ENCODE measurements at places on chromosomes 5 and 9.

- no peak for DNase-seq
Measured at GRCh38 chr5:45334939-45335338, 361.2 kb downstream of the HCN1 start.

DNA sequence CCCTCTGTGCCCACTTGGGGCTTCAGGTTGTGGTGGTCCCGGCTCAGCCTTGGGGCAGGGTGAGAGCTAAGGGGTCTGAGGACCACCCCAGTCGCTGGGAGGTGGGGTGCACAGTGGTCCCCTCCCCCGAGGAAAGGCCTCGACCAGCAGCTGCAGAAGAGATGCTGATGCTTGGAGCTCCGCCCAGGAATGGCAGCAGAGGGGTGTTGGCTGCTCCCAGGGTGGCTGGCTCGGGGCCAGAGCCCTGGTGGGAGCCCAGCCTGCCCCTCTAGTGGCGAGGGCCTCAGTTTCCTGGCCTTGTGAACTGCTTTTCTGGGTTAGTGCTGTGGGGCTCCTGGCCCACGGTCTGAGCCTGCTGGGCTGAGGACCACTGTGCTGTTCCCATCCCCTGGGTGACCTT is 1.2 kb downstream of the DIPK1B start:
- no peak for DNase-seq

- no peak for DNase-seq
Measured at GRCh38 chr5:80206282-80206681, 49.6 kb downstream of the SERINC5 start.

DNA sequence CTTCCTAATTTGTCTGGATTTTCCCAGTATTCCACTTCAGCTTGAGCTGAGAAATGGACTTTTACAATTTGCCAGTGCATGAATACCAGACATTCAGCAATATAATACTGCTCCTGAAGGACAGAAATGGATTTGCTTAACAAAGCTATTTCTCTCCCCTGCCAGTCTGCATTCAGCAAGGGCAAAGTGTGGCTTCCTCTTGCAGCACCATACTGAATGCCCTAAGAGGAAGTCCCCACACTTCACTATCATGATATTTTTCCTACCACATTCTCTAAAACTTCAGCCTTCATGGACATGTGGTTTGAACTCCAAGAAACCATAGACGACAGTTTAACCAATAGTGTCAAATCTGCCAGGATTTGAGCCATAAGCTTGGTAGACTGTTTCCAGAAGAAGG is 19.8 kb upstream of the TLE4 start:
- no peak for DNase-seq

DNA sequence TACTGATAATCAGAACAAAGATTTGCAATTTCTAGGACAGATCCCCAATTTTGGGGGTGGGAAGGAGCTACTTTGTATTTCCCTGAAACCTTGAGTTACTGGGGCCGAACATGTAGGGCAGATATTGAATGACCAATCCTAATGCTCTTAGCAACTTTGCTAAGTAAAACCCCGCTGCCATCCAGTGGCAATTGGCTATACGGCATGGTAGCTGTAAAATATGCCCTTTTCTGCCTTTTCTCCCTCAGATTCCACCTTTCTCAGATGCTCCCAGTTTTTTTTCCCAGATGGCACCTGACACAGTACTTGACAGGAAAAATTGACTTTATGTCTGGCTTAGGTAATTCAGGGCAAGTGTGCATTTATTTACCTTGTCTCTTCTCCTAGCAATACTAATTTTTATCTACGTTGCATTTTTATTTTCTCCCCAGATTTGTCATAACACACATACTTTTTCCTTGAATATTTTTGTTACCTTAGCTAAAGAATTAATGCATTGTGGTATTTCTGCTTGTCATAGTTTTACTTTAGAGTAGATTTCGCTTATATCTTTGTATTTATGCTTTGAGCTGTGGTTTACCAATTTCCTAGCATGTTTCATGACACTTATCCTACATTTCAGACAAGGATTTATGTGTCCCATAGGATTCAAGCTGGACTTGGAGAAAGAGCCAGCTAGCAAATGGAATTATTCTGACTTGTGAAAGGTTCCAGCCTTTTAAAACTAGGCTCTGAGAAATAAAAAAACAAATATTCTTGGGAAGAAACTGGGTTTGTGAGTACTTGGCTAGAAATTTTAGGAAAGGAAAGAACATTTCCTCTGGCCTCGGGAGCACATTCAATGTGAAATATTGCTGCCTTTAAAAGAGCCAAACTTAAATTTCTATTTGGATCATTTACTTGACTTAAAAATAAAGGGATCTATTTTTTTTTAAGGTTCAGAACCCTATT is 37.4 kb downstream of the PIK3R1 start:
- no peak for DNase-seq

DNA sequence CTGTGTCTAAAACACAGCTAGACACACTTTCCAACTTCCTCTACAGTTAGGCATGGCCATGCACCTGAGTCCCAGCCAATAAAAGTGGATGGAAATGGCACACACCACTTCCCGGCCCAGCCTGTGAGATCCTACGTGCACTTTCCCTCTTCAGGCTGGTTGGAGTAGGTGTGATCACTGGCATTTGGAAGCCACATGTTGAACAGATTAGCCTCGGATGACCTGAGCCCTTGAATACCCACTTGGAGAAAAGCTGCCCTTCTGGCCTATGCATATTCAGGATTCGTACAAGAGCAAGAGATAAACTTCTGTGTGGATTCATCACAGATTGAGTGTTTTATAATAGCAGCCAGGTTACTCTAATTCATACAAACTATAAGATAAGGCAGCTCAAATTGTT is 359.0 kb upstream of the SLC30A5 start:
- no peak for DNase-seq

DNA sequence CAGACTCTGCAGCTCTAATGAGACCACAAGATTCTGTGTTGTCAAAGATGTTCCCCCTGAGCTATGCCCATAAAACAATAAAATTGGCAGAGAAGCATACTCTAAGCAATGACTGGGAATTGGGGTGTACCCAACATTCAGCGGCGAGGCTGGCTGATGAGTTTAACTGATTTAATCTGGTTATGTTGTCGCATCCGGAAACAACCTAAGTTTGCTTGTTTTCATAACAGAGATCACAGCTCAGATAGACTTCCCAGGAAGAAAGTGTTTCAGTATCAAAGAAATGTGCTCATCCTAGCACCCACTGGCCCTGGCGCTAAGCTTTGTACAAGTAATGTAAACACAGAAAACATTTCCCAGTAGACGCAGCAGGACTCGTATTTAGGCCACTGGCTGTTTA is 7.4 kb downstream of the SEMA5A start:
- DNase-seq, result no peak

DNA sequence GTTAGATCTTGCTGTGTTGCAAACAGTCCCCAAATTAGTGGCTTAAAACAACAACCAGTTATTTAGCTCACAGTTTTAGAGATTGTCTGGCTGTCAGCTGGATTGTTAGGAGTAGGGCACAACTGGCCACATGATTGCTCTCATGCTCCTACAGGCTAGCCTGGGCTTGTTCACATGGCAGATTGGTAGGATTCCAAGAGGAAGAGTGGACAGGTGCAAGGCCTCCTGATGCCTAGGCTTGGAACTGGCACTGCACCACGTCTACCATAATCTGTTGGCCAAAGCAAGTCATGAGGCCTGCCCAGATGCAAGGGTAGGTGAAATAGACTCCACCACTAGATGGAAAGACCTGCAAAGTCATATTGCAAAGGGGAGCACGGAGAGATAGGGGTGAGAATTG is 76.4 kb downstream of the ACER2 start:
- no peak for DNase-seq

- DNase-seq, result no peak
Measured at GRCh38 chr5:111983459-111983858, 226.5 kb upstream of the NREP start.

DNA sequence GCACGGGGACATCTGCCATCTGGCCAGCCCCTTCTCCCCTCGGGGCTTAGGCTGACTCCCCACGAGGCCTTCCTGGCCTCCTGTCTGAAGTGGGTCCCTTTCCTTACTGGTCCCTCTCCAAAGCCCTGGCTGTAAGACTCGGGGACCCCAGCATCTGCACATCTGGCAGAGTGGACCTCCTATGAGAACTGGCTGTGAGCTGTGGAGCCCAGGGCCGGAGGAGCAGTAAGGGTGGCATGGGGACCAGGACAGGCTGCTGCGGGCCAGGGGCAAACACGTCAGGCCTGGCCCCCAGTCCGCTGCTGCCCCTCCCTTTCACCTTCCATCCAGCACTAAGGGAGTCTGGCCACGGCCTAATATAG is 33.8 kb downstream of the EXOC3 start:
- DNase-seq, result no peak

DNA sequence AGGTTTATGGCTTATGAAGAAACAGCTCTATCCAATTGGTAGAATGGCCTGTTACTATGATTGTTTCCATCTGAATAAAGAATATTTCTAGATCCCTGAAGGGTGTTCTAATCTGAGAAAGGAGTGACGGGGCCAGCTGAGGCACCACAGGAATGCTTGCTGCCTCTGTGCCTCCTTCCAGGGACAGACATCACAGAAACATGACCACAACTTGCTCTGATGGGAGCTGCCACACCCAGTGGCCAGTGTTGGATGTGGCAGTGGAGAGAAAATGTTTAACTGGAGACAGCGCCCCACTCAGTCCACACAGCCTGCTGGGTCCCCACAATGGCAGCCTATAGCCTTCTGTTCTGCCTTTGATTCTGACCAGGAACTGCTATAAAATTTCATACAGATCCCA is 38.6 kb upstream of the TESK1 start:
- no peak for DNase-seq

DNA sequence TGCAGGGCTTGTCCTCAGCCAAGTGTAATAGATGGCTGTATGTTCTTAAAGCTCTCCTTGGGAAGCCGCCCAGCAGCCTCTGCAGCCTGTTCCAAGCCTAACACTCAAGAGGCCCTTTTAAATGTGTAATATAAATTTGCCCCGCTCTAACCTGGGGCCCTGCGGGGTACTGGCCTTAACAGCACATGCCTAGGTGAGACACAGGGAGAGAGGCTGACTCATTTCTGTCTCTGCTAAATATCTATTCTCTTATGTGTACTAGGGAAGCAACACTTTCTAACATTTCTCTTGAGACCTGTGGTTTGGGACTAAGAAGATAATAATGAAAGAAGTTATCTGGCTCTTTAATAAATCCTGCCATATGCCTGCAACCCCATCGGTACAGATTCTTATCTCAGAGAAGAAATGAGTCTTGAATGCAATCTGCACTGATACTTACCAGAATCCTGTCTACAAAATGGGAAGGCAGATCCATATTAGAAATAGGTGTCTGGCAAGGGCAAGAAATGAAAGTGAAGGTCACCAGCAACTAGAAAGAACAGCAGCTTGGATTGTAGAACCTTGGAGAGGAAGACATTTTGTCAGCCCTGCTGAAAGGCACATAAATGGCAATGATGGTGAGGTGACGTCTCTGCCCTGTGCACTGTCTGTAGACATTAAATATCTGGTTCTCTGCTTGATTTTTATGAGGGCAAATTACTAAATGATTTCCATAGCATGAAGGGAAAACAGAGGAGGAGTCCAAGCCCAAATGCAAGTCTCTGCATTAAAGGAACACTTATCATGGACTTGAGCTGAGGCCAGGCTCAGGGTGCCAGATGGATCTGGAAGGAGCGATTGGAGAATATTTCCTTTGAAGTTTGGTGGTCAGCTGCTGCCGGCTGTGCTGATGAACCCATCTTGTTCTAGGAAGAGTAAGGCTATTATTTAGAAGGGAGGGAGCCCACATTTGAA is 14.5 kb upstream of the TGFBI start:
- no peak for DNase-seq

GRCh38 chr5:153400931-153401330 is 89.5 kb upstream of the GRIA1 start:
- DNase-seq, result no peak

DNA sequence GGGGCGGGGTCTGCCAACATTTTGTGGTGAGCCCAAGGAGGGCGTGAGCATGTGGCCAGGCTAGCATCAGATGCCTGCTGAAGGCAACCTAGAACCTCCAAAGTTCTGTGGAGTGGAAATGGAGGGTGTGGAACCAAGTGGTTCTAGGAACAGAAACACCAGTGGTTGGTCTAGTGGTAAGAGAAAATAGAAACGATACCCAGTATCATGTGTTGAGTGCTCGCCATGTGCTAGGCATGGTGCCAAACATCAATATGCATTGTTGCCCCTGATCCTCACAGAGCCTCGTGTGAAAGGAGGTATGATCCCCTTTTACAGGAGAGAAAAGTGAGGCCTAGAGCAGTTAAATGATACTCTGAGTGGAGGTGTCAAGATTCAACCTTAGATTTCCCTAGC is 31.5 kb upstream of the MVB12B start:
- no peak for DNase-seq

- no peak for DNase-seq
Measured at GRCh38 chr5:65722575-65723403, 784 bp downstream of the NLN start.

DNA sequence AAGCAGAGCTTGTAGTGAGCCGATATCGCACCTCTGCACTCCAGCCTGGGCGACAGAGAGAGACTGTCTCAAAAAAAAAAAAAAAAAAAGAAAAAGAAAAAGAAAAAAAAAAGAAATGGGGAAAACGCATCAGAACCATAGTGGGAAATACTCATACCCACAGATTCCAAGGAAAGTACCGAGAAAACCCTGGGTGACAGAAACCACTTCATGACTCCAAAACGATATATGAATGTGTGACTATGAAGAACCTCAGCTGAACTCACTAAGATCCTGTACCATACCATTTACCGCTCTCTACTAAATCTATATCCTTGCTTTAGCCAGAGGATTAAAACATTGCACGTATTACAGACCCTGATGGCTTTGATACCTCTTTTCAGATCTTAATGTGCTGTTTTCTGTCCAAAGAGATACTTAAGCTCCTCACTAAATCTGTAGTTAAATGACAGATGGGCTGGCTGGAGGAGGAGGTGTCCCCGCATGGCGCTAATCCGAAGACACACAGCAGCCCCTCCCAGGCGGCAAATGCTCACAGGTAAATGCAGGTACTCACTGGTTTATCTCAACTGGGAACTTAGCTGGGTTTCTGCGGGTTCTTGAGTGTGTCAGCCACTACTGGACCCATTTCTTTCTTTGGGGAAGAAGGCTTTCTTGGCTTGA is 2.8 kb downstream of the LPCAT1 start:
- DNase-seq, result no peak

DNA sequence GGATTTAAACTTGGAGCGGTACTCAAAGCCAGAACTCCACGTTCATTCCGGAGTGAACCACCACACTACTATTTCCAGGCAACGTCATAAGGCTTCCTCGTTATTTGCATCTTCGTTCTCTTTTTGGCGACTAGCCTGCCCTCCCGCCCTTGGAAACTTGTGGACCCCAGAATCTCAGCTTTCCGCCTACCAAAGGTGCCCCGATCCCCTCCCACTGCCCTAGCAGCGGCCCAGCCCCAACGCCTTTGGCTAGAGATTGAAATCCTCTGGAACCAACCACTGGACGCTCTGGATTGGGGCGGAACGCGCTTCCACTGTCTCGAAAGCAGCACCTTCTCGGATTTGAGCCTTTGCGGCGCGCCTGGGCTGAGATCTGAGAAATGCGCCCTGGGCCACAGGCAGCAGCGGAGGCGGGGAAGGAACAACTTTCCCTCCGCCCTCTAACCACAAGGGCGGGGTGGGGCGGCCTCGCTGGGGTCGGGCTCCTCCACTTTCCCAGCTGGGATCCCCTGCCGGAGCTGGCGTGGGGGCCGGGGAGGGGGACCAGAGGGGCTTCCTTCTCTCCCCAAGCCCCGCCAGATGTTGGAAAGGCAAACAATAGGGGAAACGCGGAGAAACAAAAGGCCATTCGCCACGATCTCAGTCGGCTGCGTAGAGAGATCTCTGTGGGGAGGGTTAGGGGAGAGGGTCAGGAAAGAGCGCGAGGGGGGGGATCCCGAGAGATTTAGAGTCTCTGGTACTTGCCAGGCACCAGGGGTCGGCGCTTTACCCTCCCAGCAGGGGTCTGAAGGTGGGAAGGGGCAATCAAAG is 1.3 kb downstream of the MOB3B start:
- DNase-seq, result peak; percentile 32
